ENCODE measurements at places on chromosomes 13 and 19.

DNA sequence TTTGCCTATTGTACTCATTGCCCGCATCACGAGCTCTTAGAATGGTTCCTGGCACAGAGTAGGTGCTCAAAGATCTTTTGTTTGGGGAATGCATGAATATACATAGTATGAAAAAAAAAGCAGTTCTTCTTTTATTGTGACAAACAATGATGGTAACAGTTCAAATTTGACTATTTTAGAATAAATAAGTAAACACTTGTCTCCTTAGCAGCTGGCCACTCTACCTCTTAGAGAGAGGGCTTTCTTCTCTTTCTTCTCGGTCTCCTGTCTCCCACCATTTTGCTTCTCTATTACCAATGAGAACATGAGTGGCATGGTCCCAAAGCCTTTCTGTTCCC, 639 bp upstream of the SLAIN1 start:
- DNase-seq, result no peak

DNA sequence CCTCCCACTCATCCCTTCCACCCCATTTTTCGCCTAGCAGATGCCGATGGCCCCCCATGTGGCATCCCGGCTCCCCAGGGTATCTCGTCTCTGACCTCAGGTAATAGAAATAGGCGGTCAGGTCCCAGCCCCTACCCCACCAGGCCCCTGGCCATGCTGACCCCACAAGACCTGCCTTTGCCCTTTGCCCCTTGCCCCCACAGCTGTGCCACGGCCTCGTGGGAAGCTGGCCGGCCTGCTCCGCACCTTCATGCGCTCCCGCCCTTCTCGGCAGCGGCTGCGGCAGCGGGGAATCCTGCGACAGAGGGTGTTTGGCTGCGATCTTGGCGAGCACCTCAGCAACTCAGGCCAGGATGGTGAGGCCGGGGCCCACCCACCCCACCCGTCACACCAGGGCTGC, 5.4 kb downstream of the ARHGAP33 start:
- no peak for DNase-seq

DNA sequence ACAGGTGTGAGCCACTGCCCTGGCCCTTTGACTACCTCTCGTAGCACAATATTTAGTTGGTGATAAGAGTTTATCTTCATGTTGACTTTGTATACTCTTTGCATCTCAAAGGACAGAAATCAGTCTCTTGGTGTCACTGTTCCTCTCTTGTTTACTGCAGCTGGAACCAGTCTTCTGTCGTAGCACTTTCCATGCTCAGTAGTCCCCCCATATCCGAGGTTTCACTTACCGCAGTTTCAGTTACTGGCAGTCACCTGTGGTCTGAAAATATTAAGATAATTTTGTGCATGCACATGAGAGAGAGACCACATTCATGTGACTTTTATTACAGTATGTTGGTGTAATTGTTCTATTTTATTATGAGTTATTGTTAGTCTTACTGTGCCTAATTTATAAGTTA, 49.1 kb downstream of the WASF3 start:
- no peak for DNase-seq

GRCh38 chr13:35860661-35861060, 270.5 kb downstream of the DCLK1 start:
- no peak for DNase-seq

DNA sequence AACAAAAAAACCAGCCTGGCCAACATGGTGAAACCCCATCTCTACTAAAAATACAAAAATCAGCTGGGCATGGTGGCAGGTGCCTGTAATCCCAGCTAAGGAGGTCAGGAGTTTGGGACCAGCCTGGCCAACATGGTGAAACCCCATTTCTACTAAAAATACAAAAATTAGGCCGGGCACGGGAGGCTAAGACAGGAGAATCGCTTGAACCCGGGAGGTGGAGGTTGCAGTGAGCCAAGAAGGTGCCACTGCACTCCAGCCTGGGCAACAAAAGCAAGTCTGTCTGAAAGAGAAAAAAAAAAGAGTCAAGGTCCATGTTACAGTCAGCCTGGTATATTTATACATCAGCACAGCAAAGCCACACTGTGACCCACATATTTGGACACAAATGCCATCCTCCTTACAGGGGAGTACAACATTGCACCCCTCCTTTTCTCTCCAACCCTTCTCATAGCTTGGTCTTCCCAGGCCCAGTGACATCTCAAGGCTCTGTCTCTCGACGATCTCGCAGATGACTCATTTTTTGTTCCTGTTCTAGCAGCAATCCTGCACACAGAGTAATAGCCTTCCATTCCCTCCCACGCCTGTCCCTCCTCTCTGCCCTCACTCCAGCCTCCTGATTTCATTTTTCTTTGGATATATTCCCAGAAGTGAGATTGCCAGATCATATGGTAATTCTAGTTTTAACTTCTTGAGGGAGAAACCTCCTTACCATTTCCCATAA, 21.0 kb upstream of the DPP9 start:
- DNase-seq, result no peak

GRCh38 chr13:102369302-102369701, 32.5 kb downstream of the FGF14 start:
- no peak for DNase-seq

GRCh38 chr13:34277936-34278335, 460.0 kb downstream of the RFC3 start:
- no peak for DNase-seq

GRCh38 chr13:113460064-113460555, 6.8 kb upstream of the ADPRHL1 start:
- no peak for DNase-seq

DNA sequence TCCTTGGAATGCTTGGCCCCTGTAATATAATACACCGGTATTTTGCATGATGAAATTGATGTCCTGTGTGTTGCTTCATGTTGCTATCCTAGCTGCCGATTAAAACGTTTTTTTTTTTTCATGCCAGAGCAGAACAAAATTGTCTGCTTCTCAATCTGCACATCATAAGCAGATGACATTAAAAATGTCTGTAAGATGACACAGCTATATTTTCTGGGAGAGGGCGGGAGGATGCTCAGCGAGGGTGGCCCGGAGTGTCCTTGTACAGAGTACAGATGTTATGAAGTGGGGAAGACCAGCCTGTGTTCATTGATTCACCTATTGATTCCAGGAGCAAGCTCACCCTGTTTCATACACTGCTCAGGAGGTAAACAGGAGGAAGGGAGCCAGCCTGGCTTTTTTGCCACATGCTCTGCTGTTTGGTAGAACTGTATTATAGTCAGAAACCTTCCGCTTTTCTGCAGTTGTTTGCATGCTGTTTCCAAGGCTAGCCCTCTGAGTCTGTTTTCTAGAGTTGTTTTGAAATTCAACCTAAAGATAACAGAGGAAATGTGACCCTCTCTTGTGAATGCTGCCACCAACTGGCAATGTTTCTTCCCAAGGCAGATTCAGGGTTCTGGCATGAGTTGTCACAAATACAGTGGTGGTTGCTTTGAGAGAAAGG, 4.7 kb upstream of the IRS2 start:
- no peak for DNase-seq

DNA sequence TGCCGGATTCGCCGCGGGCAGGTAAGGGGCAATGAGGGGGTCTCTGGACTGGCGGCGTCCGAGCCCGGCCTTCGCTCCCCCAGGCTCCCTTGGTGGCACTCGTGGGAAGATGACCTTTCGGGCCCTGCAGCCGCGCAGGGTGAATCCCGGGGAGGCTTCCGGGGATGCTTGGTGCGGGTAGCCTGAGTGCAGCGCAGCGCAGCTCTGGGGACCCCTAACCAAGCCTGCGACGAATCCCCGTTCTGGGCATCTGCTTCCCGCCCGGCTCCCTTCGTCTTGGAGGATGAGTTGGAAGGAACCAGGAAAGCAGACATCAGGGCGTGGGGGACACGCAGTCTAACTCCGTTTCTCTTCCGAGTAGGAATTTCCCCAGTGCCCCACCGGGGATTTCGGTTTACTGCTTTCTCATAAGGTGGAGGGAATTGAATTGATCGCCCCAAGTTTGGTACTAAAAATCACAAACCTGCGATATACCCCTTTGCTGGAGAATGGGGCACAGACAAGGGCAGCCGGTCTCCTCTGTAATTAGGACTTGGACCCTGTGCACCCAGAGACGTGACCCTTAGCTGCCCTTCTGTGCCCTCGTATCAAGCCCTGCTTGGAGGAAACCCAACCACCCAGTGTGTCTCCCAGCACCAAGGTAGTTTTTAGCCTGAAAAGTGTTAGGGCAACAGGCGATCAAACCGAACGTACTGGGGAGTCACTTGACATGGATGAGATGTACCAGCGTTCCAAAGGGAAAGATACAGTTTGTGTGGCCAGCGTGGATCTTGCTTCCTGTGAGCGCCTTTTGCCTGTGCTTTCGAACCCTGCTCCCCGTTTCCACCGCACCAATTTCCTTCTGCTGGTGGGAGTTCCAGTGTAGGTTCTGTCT, 1.0 kb downstream of the GPC5 start:
- no peak for DNase-seq

- no peak for DNase-seq
Measured at GRCh38 chr19:38944981-38945506, 14.3 kb downstream of the MRPS12 start.

- peak; percentile 79 for DNase-seq
Measured at GRCh38 chr19:18478545-18479311, 40.8 kb upstream of the ISYNA1 start.

DNA sequence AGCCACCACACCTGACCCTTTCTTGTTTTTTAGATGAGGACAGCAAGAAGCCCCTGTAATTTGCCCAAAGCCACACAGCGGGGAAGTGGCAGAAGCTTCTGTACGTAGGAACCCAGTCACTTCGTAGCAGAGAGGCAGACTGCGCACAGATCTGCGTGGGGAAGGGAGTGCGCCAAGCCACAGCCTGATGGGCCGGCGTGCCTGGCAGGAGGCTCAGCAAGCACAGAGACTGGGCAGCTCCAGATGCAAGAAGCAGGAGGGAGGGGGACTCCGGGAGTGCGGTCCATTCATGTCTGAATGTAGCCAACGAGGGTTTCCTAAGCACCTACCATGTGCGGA, 347 bp upstream of the TJP3 start:
- DNase-seq, result no peak

DNA sequence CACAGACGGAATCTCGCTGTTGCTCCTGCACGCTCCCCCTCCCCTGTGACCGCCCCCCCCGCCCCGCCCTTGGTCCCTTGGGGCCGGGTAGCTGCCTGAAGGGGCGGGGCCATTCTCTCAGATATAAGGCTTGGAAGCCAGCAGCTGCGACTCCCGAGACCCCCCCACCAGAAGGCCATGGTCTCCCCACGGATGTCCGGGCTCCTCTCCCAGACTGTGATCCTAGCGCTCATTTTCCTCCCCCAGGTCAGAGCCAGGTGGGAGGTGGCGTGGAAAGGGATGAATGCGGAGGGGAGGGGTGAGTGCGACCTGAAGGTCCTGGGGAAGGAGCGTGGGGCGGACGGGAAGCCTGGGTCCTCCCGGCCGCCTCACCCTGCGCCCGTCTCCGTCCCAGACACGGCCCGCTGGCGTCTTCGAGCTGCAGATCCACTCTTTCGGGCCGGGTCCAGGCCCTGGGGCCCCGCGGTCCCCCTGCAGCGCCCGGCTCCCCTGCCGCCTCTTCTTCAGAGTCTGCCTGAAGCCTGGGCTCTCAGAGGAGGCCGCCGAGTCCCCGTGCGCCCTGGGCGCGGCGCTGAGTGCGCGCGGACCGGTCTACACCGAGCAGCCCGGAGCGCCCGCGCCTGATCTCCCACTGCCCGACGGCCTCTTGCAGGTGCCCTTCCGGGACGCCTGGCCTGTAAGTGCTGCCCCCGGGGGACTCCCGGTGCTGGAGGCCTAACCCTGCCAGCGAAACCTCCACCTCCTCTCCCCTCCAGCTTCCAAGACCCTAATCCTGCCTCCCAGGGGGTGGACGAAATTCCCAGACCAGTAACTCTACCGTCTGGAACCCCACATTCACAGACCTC, at the start of gene DLL3:
DLL3 (plus strand) TSS at position 150 of the 845 bp plus-strand sequence; CDS start at position 178, 28 bp downstream.
- DNase-seq, result no peak

- no peak for DNase-seq
Measured at GRCh38 chr13:46320406-46320805, 66.6 kb downstream of the RUBCNL start.

- no peak for DNase-seq
Measured at GRCh38 chr13:47647001-47647400, 354.1 kb downstream of the SUCLA2 start.
